ENCODE measurements at places on chromosomes 12 and 14.

DNA sequence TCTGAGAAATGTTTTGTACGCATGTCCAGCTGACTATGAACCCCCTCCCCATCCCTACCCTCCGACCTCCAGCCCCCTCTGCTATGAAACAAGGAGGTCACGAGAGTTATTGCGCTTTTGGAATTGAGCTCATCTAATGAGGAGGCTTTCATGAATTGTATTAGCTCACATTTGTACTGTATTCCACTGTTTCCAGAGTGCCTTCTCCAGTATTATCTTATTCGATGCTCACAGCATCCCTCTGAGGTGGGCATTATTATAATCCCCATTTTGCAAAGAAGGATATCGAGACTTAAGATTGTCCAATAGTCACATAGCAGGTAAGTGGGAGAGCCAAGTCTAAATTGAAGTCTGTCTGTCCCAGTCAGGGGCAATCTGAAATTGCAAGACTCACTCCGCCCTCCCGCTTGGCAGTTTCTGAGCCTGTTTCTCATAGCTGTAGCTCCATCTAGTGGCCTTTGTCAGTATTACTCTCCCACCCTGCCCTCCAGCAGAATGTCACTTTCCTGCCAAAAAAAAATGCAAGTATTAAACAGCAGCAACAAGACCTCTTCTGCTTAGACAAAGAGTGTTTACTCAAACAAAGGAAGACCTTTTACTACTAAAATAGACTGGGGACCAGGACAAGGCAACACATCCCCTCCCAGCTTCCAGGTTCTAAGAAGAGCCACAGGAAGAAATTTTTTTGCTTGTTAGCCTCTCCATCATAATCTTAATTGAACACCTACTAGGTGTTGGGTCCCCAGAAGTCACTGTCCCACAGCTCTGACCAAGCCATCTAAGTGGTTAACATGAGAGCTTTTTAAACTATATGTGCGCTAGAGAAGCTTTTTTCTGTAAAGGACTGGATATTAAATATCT, 48.6 kb upstream of the TMEM233 start:
- peak; percentile 27 for DNase-seq

DNA sequence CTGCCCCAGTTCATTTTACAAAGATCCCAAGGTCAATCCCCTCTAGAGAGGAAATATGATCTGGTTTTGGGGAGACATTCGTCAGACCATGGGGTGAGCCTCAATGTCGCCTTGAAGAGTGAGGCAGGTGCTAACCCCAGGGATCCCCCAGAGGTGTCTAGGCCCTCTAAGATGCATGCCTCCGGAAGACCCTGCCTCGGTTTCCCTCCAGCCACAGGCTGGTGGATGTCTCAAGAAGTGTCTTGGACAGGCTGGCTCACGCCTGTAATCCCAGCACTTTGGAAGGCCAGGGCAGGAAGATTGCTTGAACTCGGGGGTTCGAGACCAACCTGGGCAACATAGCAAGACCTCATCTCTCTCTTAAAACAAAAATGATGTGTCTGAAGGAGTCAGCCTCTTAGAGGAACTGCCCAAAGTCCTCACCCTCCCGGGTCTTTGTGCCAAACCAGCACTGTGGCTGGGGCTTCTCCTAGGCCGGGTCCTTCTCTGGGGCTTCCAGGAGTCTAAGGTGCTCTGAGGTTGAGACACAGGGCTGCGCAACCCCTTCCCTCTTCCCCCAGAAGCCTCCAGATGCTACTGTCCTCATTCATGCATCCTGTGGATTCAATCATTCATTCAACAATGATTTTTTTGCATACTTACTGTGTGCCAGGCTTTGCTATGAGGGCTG, 24.7 kb upstream of the BEGAIN start:
- no peak for DNase-seq

- no peak for DNase-seq
Observed at GRCh38 chr14:63782683-63783389, 55.0 kb upstream of the SGPP1 start.

DNA sequence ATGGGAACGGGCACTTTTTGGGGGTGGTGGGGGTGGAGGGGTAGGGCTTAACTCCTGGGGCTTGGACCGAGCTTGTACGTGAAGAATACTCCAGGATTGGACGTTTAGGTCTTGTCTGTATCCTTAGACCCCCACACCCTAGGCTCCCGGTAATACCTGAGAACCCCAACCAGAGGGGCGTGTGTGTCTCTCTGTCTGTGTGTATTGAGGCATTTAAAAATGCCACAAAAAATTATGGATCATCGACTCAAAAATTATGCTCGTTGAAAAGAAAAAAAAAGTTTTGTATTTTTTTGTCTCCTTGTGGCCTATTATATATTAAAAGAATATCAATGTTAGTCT, 459 bp downstream of the PPFIBP1 start:
- DNase-seq: no peak

DNA sequence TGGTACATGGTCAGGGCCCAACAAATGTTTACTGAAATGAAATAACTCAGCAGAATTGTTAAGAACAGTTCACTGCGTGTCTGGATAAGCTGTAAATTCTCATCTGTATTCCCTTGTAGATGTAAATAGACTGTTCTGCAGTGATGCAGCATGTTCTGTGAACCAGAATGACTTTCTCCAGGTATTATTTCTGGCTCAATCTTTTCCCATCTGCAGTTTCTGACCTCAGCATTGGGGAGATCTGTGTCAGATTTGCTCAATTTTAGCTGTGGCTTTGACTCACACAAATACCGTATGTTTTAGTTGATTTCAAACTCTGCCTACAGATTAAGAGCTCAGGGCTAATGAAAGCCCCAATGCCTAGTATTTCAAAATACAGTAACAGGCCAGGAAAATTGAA, 49.2 kb upstream of the DICER1 start:
- DNase-seq: no peak

DNA sequence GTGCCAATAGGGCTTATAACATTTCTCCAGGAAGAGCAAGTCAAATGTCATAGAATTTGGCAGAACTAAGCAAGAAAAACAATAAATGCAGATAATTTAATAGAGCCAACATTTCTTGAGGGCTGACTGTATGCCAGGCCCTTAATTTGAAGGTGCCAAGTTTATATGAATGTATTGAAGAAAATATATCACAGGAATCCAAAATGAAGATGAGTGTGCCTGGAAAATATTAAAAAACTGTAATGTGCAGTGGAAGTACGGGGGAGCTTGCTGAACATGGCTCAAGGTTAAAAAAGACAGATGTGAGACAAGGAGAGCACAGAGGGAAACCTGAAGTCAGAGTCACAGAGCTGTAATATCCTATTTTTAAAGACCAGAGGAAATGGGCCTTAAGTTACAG, 16.4 kb downstream of the NR1H4 start:
- no peak for DNase-seq

- DNase-seq: no peak
Observed at GRCh38 chr12:49294804-49295081, 204 bp upstream of the PRPH start.

- no peak for DNase-seq
Observed at GRCh38 chr12:779745-780734, 27.7 kb downstream of the WNK1 start.

DNA sequence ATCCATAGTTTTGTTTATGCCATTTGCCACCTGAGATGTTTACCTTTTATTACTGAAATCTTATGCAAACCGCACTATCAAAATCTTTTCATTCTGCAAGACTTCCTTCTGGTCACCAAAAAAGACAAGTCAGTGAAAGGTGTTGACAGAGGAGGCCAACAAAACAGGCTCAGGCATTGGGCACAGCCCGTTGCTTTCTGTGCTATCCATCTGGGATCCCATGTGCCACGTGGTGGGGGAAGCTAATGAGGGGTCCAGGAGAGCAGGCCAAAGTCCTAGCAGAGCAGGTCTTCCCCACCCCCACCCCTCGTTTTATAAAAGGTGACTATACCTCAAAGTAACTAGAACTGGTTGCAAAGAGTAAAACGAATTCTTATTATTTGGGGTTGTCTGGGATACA, 1.2 kb downstream of the ALDH1L2 start:
- no peak for DNase-seq

DNA sequence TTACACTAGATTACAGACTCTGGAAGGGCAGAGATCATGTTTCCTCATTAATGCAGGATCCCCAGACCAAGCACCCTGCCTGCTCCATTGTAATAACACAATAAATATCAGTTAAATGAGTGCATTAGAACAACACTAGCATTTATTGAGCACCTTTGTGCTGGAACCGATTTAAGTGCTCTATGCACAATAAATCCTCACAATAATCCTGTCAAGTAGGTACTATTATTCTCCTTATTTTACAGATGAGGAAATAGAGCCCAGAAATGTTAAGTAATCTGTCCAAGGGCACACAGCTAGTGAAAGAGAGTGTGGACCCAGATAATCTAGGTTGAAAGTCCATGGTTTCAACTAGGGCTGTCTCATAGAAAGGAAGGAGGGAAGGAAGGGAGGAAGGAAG, 69.8 kb downstream of the MAP1LC3B2 start:
- DNase-seq: no peak

Measured in stimulated activated CD8-positive, alpha-beta memory T cell treated with anti-CD3 and anti-CD28 coated beads, Interleukin-15, amount 100 ng/mL, for 1 hour (primary cell).